ENCODE measurements at places on chromosomes 1 and 21.

GRCh38 chr1:112172294-112172882 lies 182.9 kb upstream of the KCND3 start:
- peak; percentile 81 for DNase-seq

DNA sequence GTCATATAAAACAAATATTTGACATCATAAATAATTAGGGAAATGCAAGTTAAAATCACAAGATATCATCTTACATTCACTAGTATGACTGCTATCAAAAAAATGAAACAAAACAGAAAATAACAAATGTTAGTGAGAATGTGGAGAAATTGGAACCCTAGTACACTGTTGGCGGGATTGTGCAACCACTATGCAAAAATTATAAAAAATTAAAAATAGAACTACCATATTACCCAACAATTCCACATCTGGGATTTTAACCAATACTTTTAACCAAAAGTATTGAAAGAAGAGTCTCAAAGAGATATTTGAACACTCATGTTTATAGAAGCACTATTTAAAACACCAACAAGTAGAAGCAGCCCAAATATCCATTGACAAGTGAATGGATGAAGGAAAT lies 797.2 kb upstream of the ADAMTS5 start:
- DNase-seq = no peak

- DNase-seq = no peak
Measured at GRCh38 chr1:32329931-32330466, 6.0 kb downstream of the MARCKSL1 start.

GRCh38 chr1:997993-998744 lies 1.7 kb downstream of the HES4 start:
- no peak for DNase-seq

Measured in epithelial cell of esophagus (primary cell).